Globus pallidus (tissue), 1 donor: ENCODE measurements at places on chromosomes 11 and 22.

GRCh38 chr22:20979243-20979809 lies 2.8 kb upstream of the LZTR1 start:
- DNase-seq: peak; percentile 29

GRCh38 chr11:117180020-117180419 lies 1.5 kb downstream of the SIDT2 start:
- no peak for DNase-seq

DNA sequence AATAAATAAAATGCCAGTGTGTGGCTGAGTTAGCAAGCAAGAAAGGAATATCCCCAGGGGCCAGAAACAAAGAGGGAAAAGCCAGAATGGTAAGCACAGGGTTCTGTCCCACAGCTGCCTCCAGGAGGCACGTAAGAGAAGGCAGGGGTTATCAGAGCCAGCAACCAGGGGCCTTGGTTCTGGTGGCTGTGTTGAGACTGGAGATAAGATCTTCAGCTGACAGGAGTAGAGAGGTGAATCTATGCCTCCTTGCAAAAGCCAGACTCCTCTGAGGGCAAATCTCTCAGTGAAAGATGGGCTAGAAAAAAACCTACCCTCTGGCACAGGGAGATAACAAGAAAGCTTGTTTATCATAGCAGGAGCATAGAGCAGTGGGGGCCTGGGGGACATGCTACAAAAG lies 29.8 kb upstream of the NFAM1 start:
- DNase-seq: no peak

DNA sequence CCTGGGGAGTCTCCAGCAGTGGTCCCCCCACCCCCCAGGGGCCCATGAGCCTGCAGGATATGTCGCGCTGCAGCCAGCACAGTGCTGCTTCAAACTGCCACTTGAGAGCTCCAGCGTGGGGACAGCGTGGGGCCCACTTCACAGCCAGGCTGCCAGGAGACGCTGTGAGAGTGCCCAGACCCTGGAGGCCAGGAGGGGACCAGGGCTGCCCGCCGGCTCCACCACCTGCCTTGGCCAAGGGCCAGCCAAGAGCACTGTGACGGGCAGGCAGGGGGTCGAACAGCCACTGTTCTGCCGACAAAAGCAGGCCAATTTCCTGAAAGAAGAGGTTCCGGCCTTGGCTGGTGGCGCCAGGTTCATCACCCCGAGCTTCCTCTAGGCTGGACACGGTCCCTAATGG lies 60.2 kb downstream of the FLRT1 start:
- no peak for DNase-seq
